IMR-90 (cell line): ENCODE measurements at places on chromosomes 2 and 18.

DNA sequence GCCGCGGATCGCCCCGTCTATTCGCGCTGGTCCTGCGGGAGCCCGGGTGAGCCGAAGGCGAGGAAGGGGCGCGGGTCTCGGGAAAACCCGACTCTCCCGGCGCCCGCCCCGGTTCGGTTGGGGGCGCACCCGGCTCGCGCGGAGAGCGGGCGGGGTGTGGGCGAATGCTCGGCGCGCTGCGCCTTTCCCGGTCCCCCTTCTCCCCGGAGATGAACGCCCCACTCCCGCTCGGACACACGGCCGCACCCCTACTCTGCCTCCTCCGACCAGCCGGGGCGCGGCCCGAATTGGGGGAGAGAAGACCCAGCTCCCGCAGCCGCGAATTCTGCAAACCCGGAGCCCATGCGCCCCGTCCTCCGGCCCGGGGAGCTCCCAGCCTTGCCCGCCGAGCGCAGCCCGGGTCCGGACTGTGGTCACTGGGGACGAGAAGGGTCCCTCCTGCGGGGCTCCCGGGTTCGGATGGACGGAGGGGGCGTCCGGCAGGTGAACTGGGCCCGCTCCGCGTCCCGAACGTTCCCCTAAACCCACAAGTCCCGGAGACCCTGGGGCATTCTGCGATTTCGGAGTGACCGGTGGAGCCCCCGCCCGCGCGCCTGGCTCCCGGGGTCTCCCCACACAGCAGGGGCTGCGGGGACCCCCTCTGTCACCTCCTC is 734 bp downstream of the KCNG2 start:
- no peak for DNase-seq

- no peak for DNase-seq
Measured at GRCh38 chr2:49950646-49951045, 796.3 kb upstream of the FSHR start.

- DNase-seq = no peak
Measured at GRCh38 chr18:43534511-43534910, 257.2 kb upstream of the SYT4 start.

- DNase-seq = no peak
Measured at GRCh38 chr2:239181074-239181902, 219.5 kb downstream of the HDAC4 start.

DNA sequence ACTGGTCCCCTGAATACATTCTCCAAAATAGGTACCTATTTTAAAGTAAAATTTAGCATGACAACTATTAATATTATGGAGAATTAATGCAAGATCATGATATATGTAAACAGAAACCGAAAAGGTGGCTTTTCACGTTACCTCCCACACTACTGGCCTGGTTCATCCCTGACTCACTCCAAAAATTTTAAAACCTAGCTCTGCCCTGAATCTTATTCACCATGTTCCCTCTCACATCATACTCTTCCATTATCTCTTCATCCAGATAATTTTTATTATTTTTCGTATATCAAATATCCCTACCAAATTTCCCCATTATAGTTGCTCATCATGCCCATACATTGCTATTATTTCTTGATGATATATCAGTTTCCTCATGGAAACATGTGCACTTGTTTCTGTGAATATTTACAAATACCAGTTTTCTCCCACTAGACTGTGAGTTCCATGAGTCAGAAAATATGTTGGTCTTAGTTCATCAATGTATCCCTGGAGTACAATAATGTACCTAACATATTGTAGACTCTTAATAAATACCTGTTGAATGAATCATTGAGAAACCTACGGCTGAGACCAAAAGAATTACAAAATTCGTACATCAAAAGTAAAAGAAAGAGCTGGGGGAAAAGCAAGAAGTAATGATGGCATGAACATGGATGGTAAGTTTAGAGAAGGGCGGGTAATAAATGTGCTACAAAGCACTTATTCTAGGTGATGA is 360.1 kb upstream of the CHAC2 start:
- DNase-seq = peak; percentile 12

- DNase-seq = peak; percentile 44
Measured at GRCh38 chr2:113965644-113966043, 75.8 kb downstream of the ACTR3 start.
